ENCODE measurements at places on chromosomes 5 and 9. TPM values are rescaled to one million over a fixed set of nuclear protein-coding genes. Genes with fewer than 3 reads are reported as not detected.

DNA sequence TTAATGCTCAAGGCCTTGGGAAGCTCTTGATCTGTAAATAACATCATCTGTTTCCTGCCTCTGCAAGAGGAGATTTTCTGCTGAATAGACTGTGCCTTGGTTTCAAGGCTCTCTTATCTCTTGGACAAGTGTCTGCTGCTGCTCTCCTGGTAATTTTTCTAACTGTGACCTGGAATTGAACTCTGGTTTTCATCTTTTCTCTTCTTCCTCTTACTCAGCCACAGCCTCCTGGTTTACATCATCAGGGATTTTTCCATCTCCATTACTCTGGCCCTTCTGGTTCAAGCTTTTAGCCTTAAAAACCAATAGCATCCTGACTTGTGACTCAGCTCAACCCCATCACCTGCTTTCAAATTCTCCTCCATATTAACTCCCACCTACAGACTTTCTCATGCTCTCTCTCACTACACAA, 49.6 kb upstream of the ITGA1 start:
- no peak overlapping the region for H3K4me3 ChIP-seq
- no peaks in the 10 kb centered on the region for H3K4me1 ChIP-seq
- H3K27ac ChIP-seq, result no peak overlapping the region
- no peak for DNase-seq

Gene CAMK2A
- total RNA-seq, result 23.7 TPM

Gene PCSK5
- total RNA-seq, result 8.5 TPM

- no peaks in the 10 kb centered on the region for H3K36me3 ChIP-seq
- DNase-seq, result no peak
- H3K4me3 ChIP-seq, result no peak overlapping the region
- H3K4me1 ChIP-seq, result peaks cover 9% of the 10 kb centered on the region
- H3K27me3 ChIP-seq, result no peaks in the 10 kb centered on the region
Measured at GRCh38 chr5:72634444-72634843, 127.2 kb upstream of the ZNF366 start.

- no peaks in the 10 kb centered on the region for H3K27me3 ChIP-seq
- no peaks in the 10 kb centered on the region for H3K36me3 ChIP-seq
- no peak for DNase-seq
- no peaks in the 10 kb centered on the region for H3K4me1 ChIP-seq
- H3K27ac ChIP-seq, result no peak overlapping the region
Measured at GRCh38 chr5:26492906-26493459, 545.4 kb downstream of the CDH9 start.

DNA sequence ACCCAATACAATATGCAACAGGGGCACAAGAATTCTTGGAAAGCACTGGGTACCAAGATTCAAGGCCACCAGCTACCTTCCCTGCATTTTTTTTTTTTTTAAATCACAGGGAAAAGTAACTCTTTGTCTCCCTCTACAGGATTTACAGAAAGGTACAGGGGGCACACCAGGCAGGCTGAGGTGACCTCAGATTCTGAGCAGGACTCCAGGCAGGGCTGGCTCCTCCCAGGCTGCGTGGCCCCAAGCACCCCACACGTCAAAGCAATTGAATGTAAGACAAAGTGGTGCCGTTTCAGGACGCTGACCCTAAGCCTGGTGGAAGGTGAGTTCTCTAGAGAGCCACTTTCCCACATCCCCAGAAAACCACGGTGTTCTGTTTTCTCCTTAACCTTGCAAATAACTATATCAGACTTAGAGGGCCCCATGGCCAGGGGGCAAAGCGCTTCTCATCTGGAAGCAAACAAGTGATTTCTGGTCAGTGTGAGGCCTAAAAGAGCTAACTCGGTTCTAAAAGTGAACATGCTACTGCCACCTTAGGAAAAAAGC, 222.6 kb downstream of the ROR2 start:
- peak overlapping the region; percentile 80 for H3K27ac ChIP-seq
- no peaks in the 10 kb centered on the region for H3K27me3 ChIP-seq
- no peaks in the 10 kb centered on the region for H3K36me3 ChIP-seq
- H3K4me3 ChIP-seq, result no peak overlapping the region
- peak; percentile 39 for DNase-seq

GRCh38 chr9:89408628-89409101, 89.2 kb downstream of the SEMA4D start:
- no peaks in the 10 kb centered on the region for H3K27me3 ChIP-seq
- no peaks in the 10 kb centered on the region for H3K36me3 ChIP-seq
- H3K4me3 ChIP-seq, result no peak overlapping the region
- H3K27ac ChIP-seq, result no peak overlapping the region
- H3K4me1 ChIP-seq, result no peaks in the 10 kb centered on the region
- no peak for DNase-seq

Gene C5orf15
- total RNA-seq, result 28.0 TPM

GRCh38 chr9:33137781-33138264, 29.3 kb downstream of the B4GALT1 start:
- H3K4me3 ChIP-seq, result no peak overlapping the region
- DNase-seq, result no peak
- peaks cover 35% of the 10 kb centered on the region for H3K4me1 ChIP-seq
- no peaks in the 10 kb centered on the region for H3K36me3 ChIP-seq
- no peak overlapping the region for H3K27ac ChIP-seq

DNA sequence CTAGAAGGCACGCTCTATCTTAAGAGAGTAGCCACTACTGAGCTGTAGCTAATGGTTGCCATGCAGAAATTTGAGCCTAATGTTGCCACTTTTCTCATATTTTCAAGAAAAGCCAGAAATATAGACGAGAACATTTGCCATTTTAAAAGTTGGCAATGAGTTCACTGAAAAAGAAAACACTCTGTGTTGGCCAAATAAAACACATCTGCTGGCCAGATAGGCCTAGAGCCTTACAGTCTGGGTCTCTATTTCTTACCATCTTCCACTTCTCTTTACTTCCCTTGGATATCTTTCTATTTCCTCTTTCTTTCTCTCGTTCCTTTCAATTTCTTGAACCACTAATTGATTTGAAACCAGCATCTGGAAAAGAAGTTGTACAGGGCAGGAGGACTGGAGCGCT, 36.6 kb upstream of the VCAN start:
- H3K27me3 ChIP-seq, result no peaks in the 10 kb centered on the region
- H3K4me3 ChIP-seq, result no peak overlapping the region
- no peaks in the 10 kb centered on the region for H3K36me3 ChIP-seq
- H3K27ac ChIP-seq, result no peak overlapping the region

Gene MAN2A1
- 32.1 TPM for total RNA-seq

- H3K4me3 ChIP-seq, result no peak overlapping the region
- H3K4me1 ChIP-seq, result no peaks in the 10 kb centered on the region
- H3K36me3 ChIP-seq, result no peaks in the 10 kb centered on the region
- no peaks in the 10 kb centered on the region for H3K27me3 ChIP-seq
Measured at GRCh38 chr5:151724360-151724759, 34.1 kb downstream of the ATOX1 start.

- no peak for DNase-seq
- H3K27me3 ChIP-seq, result no peaks in the 10 kb centered on the region
- no peaks in the 10 kb centered on the region for H3K4me1 ChIP-seq
- H3K4me3 ChIP-seq, result no peak overlapping the region
- no peaks in the 10 kb centered on the region for H3K36me3 ChIP-seq
Measured at GRCh38 chr5:154544646-154545045, 66.6 kb upstream of the HAND1 start.

DNA sequence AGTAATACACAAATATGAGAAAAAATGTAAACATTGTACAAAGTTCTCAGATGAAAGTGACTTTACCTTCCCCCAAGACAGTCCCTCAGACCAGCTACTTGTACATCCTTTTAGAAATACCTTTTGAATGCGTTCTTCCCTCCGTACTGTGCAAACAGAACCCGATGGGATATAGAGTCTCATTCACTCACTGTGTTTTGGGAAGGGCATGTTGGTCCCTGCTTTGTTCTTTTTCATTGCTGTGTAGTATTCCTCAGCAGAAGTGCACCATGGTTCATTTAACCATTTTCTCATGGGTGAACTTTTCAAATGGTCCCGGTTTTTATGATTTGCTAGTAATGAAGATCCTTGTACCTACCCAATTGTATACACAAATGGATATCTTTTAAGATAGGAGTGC, 94.4 kb downstream of the ANKRD33B start:
- no peak overlapping the region for H3K27ac ChIP-seq
- H3K36me3 ChIP-seq, result no peaks in the 10 kb centered on the region
- no peaks in the 10 kb centered on the region for H3K27me3 ChIP-seq
- H3K4me1 ChIP-seq, result no peaks in the 10 kb centered on the region

Gene AIF1L
- 4.9 TPM for total RNA-seq

Gene N4BP3
- 1.5 TPM for total RNA-seq

DNA sequence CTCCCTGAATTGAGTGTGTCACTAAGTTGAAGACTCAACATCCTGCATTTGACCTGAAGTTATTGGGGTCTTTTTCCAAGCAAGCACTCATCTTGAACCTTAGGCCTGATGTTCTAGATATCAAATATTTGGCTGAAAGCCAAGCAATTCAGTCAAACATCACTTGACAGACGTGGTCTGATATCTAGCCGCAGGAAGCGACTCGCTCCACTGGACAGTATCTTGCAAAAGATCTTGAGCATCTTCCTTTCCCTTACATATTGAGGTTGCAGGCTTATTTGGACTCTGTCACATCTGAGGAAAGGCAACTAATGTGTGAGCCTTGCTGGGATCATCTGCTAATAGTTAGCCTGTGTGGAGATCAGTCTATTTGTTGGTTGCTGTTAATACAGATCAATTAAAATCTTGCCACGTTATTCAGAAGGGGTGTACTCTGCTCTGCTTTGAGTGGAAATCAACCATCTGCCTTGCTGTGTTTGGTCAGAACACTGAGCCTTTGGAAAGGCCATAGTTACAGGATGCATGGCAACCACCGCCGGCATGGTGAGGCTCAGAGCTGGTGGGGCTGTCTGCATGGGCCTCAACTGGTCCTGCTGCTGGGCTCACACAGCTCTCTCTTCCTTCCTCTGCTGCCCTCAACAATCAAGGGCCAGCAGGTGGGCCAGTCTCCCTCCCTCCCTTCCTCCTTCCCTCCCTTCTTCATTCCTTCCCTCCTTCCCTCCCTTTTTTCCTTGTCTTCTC, 166.9 kb upstream of the KLF9 start:
- no peak for DNase-seq
- H3K27ac ChIP-seq, result no peak overlapping the region
- no peak overlapping the region for H3K4me3 ChIP-seq
- H3K36me3 ChIP-seq, result no peaks in the 10 kb centered on the region
- no peaks in the 10 kb centered on the region for H3K4me1 ChIP-seq

- no peaks in the 10 kb centered on the region for H3K4me1 ChIP-seq
- H3K4me3 ChIP-seq, result no peak overlapping the region
- DNase-seq, result no peak
- no peak overlapping the region for H3K27ac ChIP-seq
- H3K36me3 ChIP-seq, result no peaks in the 10 kb centered on the region
Measured at GRCh38 chr5:132692632-132692967, 18.8 kb downstream of the IL4 start.

DNA sequence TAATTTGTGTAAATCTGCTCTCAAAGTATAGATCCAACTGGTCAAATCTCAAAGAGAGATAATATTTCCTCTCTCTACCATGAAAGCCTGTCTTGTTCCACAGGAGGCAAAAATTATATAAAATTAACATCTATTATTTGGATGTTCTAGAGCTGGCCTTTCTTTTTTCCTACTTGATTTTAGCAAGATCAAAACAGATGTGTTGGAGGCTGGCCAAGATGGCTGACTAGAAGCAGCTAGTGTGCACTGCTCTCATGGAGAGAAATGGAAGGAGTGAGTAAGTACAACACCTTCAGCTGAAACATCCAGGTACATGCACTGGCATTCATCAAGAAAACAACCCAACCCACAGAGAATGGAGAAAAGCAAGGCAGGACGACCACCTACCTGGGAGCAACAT, 298.6 kb upstream of the SLC24A2 start:
- DNase-seq, result no peak
- no peak overlapping the region for H3K4me3 ChIP-seq
- H3K27ac ChIP-seq, result no peak overlapping the region
- H3K27me3 ChIP-seq, result no peaks in the 10 kb centered on the region
- H3K4me1 ChIP-seq, result no peaks in the 10 kb centered on the region

Gene STPG3
- not detected for total RNA-seq

DNA sequence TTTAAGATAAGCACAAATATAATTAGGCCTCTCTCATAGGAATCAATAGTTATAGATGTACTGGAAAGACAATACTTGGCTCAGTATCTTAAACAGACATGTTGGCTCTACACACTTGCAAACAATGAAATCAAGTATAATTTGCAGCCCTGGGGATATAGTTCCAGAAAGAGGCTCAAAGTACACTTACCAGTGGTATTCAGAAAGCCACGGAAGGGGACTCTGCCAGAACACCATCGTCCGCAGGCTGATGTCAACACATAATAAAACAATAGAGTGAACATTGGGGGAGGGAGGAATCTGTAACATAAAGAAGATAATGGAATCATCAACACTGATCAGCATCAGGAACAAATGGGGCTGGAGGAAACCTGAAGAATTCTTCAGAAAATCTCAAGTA, 31.2 kb upstream of the EBF1 start:
- H3K27ac ChIP-seq, result no peak overlapping the region
- no peak overlapping the region for H3K4me3 ChIP-seq
- no peaks in the 10 kb centered on the region for H3K36me3 ChIP-seq
- H3K4me1 ChIP-seq, result no peaks in the 10 kb centered on the region
- DNase-seq, result no peak

- H3K36me3 ChIP-seq, result no peaks in the 10 kb centered on the region
- H3K27ac ChIP-seq, result no peak overlapping the region
- no peaks in the 10 kb centered on the region for H3K27me3 ChIP-seq
Measured at GRCh38 chr5:135395451-135395850, 3.6 kb downstream of the MACROH2A1 start.

Gene FBXL7
- total RNA-seq, result 6.5 TPM

Gene IRGM
- 0.48 TPM for total RNA-seq

DNA sequence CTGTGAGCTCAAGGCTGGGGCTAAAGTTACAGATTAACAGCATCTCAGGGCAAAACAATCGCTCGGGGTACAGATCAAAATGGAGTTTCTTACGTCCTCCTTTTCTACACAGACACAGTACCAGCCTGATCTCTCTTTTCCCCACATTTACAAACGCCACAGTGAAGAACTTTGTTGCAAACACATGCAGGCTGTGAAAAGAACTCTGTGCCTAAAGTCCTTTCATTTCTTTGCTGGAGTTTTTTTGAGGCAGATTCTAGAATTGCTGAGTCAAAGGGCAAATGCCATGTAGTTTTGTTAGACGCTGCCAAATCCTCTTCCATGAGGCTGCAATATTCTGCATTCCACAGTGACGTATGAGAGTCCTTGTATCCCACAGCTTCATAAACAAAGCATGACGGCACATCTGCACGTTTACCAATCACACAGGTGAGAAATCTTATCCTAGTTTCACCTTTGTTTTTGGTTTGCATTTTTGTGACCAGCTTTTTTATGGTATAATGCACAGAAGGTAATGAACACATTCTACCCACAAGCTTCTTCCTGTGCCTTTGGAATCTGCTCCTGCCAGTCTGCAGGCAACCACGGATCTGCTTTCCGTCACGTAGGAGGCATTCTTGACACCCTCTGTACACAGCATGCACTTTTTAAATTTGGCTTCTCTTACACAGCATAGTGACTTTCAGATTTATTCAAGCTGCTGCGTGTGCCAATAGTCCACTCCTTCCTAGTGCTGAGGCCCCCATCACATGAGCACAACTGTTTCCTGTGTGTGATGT, 44.6 kb upstream of the LPCAT1 start:
- H3K4me3 ChIP-seq, result no peak overlapping the region
- H3K36me3 ChIP-seq, result no peaks in the 10 kb centered on the region
- DNase-seq, result peak; percentile 34
- H3K27ac ChIP-seq, result peak overlapping the region; percentile 14

- H3K36me3 ChIP-seq, result no peaks in the 10 kb centered on the region
- no peak overlapping the region for H3K27ac ChIP-seq
- no peak for DNase-seq
Measured at GRCh38 chr5:133319905-133320520, 268.2 kb downstream of the HSPA4 start.

- H3K27ac ChIP-seq, result no peak overlapping the region
- no peaks in the 10 kb centered on the region for H3K4me1 ChIP-seq
- H3K4me3 ChIP-seq, result no peak overlapping the region
Measured at GRCh38 chr5:36763454-36763853, 113.1 kb upstream of the NIPBL start.

Data from uterus (tissue), 4 donors.